ENCODE measurements at places on chromosomes 2 and 18.

DNA sequence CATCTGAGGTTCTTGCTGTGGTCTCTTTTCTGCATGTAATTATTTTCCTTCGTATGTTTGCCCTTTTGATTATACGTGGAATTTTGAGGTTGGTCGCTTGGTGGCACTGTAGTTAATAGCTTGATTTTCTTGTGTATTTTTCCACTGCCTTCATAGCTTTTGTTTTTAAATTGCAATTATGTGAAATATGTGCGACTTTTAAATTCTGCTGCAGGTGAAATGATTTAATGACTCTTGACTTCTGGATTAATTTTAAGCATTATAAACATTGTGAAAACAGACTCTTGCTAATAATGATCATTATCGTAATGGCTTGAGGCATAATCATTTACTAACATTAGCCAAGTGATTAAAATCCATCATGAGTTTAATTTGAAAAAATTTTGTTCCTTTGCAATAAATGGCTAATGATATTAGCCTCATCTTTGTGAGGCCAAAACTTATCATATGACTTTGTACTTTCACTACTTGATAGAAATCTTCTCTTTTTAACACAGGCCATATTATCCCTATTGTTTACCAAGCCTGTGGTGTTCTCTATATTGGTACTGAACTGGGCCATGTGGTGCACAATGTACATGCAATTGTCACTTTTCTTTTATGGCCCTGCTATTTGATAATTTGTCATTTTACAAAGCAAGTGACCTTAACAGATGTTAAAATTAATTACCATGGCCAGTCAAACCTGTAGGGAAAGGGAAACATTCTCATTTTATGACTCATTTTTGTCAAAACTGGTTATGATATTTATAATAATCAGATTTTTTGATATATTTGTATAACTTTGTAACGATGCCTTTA, 62.8 kb upstream of the NEUROD1 start:
- no peak for DNase-seq

GRCh38 chr18:50465211-50466153, 90.6 kb downstream of the SKA1 start:
- DNase-seq = no peak

GRCh38 chr2:204480676-204481075, 64.6 kb upstream of the PARD3B start:
- DNase-seq = no peak

GRCh38 chr2:767440-767839, 90.2 kb upstream of the TMEM18 start:
- DNase-seq = no peak

GRCh38 chr2:6864923-6865345, 773 bp downstream of the CMPK2 start:
- peak; percentile 5 for DNase-seq

GRCh38 chr2:122704109-122704563, 948.7 kb downstream of the TSN start:
- no peak for DNase-seq

DNA sequence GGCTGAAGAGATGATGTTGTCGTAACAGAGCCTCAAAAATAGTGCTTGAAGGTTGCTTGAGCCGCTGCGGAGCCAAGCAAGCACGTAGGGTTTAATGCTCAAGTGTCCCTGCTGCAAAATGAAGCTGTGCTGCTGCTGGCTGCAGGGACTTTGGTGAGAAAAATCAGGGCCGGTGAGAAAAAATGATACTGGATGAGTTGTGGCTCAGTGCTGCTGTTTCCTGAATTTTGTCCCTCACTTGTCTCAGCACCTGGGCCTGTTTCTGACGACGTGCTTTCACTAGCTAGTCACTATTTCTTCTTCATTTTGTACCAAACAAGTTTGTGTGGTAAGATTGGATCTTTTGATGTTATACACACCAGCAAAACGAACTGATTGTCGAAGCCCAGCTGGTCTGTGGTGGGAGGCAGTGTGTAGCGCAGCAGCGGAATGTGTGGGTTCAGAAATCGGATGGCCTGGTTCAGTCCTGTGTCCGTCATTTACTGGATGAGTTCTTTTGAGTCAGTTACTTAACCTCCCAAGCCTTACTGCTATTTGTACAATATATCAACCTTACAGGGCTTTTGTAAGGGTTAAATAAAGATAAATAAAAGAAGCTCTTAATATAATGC, 172.8 kb upstream of the FOSL2 start:
- no peak for DNase-seq
